Left kidney (tissue), 8 donors: ENCODE measurements at places on chromosomes 2 and 18.

GRCh38 chr2:236581546-236581945 lies 11.9 kb downstream of the ACKR3 start:
- DNase-seq = no peak

GRCh38 chr18:8822643-8823042 lies 117.3 kb downstream of the MTCL1 start:
- DNase-seq = no peak

DNA sequence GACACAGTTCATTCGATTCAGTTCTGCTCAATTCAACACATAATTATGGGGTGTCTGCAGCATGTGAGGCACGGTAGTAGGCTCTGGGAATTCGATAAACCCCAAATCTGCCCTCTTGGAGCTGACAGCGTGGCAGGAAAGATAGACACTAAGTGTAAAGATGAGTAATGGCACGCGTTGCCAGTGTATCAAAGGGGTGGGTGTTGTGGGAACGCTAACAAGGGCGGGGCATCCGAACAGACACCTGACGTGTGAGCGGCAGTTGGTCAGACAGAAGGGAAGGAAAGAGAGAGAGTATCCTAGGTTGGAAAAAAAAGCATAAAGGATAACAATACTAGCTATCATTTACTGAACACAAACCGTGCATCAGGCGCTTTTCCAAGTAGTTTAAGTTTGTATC lies 125.7 kb upstream of the HAAO start:
- no peak for DNase-seq

DNA sequence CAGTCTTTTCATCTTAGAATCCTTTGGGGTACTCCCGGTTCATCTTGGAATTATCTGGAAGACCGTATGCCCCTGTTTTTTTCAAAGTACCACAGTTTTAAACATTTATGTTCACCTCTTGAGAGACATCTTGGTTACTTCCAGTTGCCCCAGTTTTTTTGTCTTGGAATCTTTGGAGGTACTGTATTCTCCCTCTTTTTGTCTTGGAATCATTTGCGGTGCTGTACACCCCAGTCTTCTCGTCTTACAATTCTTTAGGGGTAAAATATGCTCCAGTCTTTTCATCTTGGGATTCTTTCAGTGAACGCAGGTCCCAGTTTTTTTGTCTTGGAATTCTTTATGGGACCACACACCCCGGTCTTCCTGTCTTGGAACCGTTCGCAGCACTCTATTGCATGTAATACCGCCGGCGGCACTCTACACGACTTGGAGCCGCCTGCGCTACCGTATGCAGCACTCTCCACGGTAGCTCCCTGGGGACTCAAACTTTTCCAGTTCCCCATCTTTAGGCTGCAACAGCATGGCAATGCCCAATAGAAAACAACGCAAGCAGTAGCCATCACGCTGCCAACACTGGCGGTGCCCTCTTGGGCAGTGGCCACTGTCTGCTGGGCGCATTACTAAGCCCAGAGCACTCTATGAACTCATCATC lies 21.2 kb upstream of the ZDBF2 start:
- DNase-seq = no peak

GRCh38 chr2:189679226-189679625 lies 4.8 kb downstream of the ANKAR start:
- DNase-seq = no peak

DNA sequence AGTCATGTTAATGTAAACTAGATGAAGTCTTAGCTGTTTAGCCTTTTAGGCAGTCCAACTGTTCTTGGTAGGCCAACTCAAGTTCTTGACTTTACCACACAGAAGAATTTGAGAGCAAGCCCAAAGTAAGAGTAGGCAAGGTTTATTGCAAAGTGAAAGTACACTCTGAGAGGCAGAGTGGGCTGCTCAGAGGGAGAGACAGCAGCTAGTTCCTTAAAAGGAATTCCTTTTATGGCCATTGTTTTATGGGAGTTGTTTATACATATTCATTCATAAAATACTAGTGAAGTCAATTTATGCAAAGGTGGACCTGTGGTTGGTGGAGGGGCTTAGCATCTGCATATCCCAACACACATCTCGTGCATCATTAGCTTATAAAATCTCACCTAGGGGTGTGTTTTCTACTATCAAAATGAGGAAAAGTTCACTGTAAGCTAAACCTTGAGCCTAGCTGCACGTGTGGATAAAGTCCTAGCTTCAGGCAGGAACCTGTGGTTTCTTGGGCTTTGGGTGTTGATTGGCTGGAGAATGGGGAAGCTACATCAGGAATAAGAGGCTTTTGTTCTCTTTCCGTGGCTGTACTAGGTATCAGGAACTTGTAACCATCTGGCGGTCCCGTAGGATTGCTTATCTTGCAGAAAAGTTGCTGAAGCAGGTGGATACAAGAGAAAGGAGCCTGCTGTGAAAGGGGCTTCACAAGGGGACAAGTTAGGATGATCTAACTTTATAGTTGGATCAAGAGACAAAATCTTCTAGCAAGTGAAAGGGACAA lies 110.4 kb upstream of the GULP1 start:
- no peak for DNase-seq

- DNase-seq = no peak
Measured at GRCh38 chr18:10147752-10148151, 233.9 kb downstream of the VAPA start.
